ENCODE measurements at places on chromosomes 7 and 10.

DNA sequence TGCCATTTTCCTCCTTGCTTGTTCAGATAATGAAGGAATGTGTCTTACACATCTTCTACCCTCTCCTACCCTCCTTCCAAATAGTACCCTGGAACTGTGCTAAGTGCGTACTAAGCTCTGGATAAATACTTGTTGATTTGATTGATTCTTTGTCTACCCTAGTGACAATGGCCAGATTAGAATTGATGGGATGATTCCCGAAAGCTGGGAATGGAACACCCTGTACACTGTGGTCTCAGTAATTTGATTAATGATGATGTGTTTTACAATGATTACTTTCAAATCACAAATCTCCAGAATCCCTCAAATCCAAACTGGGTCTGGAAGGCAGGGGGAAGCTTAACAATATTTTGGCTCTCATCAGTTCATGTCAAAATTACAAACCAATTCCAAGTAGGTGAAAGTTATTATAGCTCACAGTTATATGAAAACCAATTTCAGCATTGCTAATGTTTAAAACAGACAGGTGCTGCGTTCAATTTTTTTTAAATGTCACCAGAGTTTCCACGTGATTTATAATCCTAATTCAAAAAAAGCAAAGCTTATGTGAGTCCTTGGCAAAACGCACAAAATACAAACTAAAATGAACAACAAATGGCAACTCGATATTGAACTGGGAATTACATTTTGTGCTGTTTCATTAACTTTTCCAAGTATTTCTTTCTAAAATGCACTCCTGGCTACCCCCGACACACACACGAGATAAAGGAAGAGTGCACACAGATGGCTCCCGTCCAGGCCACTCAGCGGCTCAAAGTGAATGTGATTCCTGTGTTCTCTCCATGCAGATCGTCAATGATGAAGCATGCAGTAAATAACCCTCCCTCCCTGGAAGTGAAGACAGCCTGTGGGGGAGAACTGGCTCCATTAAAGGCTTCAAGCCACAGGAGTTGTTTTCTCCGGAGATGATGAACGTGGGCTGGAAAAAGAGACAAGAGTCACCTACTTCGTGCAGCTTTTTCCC lies 21.7 kb upstream of the ADRB1 start:
- no peak for DNase-seq

DNA sequence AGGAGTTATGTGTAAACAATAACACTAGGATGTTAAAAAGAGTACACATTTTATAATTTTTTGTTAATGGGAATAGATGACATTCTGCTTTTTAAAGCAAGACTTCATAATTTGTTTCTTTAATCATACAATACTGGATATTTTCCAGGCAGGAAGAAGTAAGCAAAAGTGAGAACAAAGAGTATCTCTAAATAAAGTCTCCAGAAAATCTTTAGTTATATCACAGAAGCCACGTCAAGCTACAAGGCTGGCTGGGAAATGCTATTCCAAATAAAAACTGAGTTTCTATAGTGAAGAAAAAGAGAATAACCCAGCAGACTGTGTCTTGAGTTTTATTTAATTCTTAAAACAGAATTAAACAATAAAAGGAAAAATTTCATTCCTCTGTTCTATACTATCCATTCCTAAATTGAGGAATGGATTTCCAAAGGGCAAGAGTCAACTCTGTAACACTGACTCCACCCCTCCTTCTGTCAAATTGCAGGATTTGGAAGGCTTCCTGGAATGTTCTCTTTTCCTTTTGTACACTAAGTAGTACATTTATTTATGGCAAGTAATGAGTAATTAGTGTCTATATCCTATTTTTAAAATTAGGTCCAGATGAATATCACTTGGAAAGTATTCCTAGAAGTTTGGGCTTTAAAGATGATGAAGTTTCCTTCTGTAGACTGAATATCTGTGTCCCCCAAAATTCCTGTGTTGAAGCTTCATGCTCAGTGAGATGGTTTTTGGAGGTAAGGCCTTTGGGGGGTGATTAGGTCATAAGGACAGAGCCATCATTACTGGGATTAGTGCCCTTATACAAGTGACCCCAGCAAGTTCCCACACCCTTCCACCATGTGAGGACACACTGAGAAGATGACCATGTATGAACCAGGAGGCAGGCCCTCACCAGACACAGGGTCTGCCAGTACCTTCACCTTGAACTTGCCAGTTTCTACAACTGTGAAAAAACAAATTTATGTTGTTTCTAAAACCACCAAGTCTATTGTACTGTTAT lies 290.9 kb downstream of the CRPPA start:
- DNase-seq = no peak

DNA sequence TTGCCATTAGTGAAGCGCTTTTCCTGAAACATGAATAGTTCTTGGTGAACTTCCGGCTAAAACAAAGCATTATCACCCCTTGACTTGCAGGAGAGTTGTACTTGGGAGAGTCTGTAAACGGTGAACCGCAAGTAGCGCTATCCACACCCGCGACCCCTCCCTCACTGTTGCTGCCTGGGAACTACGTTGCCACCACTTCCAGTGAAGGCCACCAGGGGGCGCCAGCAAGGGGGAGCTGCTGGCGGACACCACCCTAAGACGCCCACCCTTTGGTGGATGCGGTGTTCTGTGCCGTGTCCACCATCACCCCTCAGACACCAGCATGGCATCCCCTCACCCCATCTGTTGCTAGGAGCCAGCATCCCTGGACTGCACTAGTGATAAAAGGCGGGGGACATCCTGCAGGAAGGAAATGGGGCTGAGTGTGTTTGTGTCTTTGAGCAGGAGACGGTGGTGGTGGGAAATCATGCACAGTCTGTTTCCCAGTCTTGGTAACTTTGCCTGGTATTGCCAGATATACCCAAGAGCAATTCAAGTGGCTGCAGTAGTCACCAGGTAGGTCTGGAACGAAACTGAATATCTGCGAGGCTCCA lies 298.2 kb downstream of the FRMD4A start:
- no peak for DNase-seq

DNA sequence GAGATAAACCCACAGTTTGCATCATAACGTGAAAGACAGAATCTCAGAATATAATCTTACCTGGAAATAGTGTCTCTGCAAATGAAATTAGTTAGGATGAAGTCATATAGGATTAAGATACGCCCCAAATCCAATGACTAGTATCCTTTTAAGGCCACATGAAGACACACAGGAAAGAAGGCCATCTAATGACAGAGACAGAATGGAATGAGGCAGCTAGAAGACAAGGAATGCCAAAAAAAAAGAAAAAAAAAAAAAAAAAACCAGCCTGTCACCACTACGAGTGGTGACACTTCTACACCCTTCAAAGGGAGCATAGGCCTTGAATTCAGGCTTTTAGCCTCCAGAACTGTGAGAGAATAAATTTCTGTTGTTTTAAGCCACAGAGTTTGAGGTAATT lies 82.9 kb downstream of the HYCC1 start:
- DNase-seq = no peak

DNA sequence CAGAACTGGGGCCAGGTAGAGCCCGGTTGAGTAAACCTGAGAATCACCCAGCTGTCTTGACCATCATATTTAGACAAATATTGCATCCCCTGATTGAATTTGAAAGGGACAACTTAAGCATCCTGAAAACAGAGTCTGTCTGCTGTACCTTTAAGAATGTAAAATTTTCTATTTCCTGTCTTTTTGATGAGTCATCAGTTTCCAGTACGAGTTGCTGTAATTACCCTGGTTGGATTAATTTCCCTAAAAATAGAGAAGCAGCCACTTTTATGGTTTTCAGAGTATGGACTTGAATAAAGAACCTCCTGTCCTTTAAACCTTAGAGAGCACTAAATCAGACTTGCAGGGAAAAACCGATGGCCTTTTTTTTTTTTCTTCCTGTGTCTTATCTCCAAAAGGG lies 164.6 kb upstream of the SH2B2 start:
- peak; percentile 62 for DNase-seq

DNA sequence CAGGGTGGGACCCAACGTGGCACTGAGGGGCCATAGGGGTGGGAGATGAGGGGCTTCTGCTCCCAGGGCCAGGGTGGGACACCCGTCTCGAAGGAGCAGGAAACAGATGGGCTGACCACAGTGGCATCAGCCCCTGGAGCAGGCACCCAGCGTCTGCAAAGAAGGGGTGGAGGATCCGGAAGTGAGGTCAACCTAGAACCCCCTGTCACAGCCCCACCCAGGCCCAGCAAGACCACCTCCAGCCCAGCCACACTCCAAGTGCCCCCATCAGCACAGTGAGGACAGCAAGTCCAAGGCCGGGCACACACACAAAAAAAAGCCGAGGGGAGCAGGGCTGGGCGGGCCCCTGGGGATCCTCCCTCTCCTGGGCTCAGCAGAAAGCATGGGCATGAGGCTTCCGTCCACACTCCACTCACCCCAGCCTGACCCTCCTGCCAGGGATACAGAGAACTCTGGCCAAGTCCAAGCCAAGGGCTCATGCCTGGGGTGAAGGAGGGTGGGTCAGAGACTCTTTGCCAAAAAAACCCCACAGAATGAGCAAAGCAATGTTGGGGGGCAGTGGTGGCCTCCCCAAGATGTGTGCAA lies 111.0 kb downstream of the FOXL3 start:
- DNase-seq = no peak

- peak; percentile 88 for DNase-seq
These were observed 68.3 kb downstream of the NAMPT start for GRCh38 chr7:106216517-106216922.

GRCh38 chr7:143954544-143954943 lies at the start of gene OR2F1:
Gene OR2F1, plus strand, starts transcription at chr7:143954844. Its CDS starts 5,127 bp downstream, at chr7:143959971.
- no peak for DNase-seq

DNA sequence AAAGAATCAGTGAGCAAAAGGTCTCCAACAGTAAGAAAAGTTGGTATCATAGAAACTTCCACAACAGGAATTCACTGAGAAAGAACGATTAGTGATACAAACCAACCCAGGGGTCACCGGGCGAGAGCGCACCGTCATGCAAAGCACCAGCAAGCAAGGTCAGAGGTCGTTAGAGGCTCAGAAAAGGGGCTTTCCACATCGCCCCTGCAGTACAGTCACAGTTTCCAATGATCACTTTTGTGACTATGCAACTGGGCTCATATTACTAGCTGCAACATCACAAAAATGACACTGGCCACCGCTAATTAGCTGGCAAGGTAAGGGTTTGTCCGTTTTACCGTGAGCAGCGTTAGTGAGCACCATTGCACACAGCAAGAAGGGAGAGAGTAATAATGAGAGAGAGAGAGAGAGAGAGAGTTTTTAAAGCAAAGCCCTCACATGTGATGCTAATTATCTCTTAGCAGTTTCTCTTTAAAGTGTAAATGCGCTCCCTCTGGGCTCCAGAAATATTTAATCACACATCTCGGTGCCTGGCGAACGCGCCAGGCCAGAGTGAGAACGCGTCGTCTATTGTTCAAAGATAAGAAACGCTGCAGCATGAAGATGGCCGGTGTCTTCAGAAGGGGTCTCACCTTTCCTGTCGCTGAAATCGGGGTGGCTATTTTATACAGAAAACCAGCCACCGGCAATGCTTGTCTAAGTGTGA lies 237.5 kb downstream of the DNAJB6 start:
- no peak for DNase-seq

DNA sequence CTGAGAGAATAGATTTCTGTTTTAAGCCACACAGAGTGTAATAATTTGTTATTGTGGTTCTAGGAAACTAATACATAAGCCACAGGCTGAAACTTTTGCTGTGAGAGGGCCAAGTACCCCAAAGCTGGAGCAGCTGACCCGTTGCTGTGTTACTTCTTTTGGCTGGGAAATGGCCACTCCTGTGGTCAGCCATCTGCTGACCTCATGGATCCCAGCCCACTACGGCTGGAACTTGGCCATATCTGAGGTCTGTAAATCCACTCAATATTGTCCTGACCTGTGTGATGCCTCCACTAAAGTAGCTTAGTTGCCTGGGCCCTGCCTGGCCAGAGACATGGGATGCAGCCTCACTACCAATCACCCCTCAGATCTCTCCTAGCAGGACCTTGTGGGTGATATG lies 17.4 kb upstream of the LOXL4 start:
- DNase-seq = no peak

DNA sequence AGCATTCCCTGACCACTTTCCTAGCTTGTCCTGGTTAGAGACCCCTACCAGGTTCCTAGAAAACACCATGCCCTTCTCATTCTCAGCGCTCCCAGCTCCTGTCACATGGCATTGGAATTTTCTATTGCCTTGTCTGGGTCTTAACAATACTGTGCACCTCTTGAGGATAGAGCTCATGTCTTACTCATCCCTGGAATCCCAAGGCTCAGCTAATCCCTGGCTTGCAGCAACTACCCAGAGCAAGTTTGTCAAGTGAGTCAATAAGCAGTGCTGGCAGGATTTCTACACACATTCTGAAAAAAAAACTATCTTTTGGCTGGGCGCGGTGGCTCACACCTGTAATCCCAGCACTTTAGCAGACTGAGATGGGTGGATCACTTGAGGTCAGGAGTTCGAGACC lies 11.7 kb upstream of the PRDX3 start:
- DNase-seq = peak; percentile 84

DNA sequence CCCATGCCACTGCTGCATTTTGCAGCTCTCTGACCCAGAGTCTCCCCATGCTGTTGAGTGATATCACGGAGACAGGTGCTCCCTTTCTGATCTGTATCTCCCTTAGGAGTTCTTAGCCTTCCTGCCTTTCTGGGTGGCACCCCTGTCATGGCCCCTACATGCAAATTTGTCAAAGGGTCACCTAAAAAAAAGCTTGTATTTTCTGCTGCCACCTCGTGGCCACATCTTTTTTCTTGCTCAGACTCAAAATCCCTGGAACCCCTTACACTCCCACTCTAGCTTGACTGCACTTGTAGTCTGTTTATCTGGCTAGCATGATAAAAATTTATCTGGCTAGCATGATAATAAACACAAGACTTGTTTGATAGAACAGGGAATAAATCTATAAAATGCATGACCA lies 809.1 kb downstream of the SORCS1 start:
- no peak for DNase-seq

- DNase-seq = no peak
These were observed 33.9 kb downstream of the ADRA2A start for GRCh38 chr10:111110771-111111170.

GRCh38 chr10:62826273-62826672 lies 10.1 kb upstream of the EGR2 start:
- DNase-seq = no peak

DNA sequence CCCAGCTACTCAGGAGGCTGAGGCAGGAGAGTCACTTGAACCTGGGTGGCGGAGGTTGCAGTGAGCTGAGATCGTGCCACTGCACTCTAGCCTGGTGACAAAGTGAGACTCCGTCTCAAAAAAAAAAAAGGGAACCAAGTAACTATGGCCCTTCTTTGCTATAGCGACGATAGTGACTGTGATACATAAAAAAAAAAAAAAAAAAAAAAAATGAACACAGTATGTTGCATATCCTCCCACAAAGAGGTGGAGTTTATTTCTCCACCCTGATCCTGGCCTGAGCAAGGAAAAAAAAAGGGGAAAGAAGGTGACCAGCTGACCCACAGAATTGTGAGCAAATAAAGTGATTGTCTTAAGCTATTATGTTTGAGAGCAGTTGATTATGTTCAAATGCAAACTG lies 42.3 kb upstream of the STEAP1B start:
- no peak for DNase-seq
